Stimulated activated CD4-positive, alpha-beta T cell treated with anti-CD3 and anti-CD28 coated beads, TNF-alpha, amount 100 ng/mL, for 4 hours (primary cell): ENCODE measurements at places on chromosomes 3 and 15.

DNA sequence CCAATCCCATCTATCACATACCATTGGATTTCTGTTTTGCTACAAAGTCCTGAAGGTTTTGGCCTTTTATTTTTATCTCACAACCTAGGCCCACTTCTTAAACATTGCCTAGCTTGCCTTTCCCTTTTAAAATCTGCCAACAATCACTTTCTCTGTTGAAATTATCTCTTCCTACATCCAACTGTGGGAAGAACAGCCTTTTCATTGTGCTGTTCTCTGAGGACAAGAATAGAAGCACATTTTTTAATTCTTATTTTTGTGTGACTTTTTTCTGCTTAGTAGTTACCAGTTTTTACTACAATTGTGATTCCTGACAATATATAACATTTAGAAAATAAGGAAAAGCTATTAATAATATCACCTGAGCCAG lies 159.2 kb downstream of the CNTN6 start:
- no peak for DNase-seq

DNA sequence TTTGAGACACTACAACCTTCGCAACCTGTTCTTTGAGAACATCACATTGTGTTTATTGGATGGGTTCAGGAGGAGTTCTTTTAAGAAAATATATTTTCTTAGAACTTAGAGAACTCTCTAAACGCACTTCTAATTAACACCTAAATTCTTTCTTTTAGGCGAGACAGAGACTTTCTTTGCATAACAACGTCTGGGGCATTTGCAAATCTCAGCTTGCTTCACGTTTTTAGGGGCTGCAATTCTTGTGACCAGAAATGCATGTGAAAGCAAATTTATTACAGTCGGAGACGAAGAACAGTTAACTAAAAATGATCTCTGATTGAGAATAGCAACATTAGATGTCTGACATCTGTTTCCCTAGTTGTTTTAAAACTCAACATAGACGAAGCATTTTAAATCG lies 568.3 kb upstream of the ZNF717 start:
- DNase-seq = no peak

GRCh38 chr3:50202353-50203112 lies 2.5 kb upstream of the SLC38A3 start:
- DNase-seq = no peak

GRCh38 chr15:68729789-68730411 lies 90.8 kb downstream of the ANP32A start:
- DNase-seq = no peak

DNA sequence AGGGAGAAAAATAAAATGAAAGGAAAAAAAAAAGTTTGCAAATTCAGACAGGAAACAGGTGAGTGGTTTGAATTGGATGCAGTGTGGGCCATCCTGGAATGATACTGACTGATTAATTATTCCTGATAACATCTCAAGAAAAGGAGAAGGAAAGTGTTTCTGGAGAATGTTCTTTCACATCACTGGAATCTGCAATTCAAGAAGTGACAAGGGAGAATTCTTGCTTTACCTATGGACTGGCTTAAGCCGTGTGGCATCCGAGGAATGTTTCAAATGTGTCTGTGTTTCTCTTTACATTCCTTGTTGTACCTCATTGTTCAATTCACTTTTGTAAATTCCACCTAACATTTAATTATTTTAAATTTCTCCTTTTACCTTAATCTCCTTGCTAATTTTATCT lies 465.0 kb downstream of the EPHB1 start:
- no peak for DNase-seq

DNA sequence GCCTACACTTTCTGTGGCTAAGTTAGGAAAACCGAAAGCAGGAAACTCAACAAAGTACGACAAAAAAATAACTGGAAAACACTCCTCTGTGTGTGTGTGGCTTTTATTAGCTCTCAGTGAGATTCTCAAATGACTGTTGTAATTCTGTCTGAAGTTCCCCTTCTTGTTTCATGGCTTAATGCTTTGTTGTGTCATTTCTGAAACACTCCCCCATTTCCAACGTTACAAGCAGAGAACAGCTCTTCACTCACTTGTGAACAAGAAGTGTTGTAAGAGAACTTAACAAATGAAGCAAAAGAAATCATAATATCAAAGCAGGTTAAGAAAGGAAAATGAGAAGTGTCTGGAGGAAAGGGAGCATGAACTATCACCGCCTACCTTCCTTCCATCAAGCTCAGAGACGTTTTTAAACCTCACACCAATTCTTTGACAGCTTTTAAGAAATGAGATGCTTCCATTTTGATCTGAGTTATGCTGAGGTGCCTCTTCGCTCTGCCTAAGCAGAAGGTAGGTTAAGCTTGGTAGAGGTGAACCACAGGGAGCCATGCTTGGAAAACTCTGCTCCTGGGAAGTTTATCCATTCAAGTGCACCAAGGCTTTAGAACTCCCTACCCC lies 12.4 kb upstream of the SEC62 start:
- DNase-seq = no peak

GRCh38 chr3:173618703-173619102 lies 221.2 kb downstream of the NLGN1 start:
- no peak for DNase-seq

DNA sequence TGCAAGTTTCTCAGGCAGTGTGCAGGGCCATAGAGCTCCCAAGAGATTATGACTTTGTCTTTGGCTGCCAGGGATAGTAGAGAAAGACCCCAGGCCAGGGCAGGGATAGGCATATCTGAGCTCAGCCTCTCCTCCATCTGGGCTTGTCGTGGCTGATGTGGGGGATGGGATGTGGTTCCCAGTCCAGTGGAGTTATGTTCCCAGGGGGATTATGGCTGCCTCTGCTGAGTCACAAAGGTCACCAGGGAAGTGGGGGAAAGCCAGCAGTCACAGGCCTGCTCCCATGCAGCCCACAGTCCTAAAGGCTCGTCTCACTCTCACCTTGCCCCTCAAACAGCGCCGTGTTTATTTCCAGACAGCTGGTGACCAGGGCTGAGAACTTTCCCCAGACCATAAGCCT lies 354.9 kb downstream of the SI start:
- DNase-seq = no peak

DNA sequence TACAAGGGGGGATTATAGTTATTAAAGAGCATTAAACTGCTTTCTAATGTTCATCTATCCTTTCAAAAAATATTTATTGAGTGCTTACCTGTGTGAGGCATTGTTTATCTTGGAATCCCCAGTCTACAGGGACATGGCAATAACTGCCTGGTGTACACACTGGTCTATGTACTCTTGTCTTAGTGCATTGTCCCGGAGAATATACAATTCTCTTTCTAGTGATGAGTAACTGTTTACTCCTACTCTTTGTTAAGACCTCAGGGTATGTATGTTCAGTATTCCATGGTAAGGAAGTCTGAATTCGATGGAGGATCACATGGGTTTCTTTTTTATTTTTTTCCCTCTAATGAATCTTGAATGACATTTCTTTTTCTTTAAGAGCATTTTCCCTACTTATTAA lies 772.4 kb upstream of the NR2F2 start:
- DNase-seq = no peak

GRCh38 chr3:169390741-169391305 lies 272.7 kb downstream of the MECOM start:
- no peak for DNase-seq

DNA sequence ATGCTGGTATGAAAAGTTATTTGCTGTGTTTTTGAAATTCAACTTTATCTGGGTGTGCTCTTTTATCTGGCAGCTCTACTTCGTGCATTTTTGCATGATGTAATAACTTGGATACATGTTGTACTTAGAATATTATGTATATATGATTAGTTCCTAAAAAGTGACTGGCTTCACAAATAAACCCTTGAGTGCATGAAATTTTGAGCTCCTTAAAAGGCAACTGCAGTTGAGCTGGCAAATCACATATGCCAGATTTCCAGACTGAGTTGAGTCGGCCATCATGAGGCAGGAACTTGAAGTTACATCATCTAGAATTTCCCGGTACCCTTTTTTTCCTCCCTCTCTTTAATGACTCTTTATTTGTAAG lies 162.5 kb downstream of the FNDC3B start:
- DNase-seq = no peak

DNA sequence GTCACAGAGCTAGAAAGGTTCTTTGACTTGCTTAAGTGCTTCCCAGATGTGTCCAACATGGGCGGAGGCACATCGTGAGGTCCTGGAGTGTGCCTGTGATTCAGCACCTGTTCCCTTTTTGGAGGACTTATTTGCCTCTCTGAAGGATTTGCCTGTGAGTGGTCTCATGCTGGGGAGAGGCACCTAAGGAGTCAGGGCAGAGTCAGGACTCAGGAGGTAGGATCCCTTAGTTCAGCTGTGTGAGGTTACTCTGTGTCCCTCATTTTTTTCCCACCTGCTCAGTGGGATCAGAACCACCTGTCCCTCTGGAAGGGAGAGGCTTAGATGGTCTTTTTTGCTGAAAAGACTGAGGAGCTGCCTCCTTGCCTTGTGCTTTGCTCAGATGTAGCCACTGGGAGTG lies 3.0 kb downstream of the ZNF589 start:
- DNase-seq = no peak

DNA sequence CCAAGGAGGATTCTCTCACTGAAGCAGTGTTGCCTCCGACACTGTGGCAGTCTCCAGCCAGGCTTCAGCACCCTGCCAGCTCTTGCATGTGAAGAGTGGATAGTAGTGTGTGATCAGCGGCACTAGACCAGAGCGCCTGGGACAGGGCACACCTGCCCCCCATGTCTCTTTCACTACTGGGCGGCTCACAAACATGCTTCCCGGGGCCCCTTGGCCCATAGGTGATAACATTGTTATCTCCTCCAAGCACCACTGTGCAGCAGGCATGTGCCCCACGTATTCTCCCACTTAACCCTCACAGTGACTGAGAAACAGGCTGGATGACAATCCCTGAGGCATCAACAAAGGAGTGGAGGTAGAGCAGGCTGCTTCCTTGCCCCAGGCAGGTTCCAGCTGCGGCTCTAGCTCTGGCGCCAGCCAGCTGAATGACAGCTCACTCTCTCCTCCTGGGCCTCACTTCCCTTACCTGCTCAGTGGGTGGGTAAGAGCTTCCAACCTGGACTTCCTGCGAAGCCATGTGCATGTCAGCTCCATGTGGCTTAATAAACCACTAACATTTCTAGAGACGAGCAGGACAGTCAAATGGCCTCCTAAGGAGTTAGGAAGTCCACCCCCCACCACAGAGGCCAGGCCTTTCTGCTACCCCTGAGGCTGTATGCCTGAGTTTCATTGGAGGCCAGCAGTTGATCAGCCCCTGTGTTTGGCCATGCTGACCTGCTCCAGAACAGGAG lies 37.8 kb downstream of the KLF13 start:
- DNase-seq = no peak

DNA sequence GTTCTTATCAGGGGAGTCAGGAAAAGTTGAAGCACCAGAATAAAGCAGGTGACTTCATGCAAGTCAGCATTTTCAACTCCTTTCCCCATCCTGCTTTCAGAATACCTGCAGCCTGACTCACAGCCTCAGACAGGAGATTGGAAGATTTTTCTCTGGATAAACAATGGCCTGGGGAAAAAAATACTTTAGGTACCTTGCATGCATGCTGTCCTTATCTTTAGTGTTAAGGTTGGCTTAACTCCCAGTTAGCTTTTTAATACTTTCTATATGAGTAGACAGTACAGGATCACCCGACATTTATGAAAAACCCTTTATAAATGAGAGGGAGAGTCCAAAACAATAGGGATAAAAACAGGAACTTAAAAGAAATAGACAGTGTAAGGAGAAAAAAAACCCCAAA lies 53.6 kb downstream of the PAK2 start:
- no peak for DNase-seq

GRCh38 chr3:52067046-52067445 lies 10.7 kb upstream of the DUSP7 start:
- DNase-seq = no peak

GRCh38 chr3:115864911-115865310 lies 241.6 kb downstream of the GAP43 start:
- no peak for DNase-seq

- no peak for DNase-seq
These were observed 945.1 kb downstream of the IGSF11 start for GRCh38 chr3:118089563-118089962.

DNA sequence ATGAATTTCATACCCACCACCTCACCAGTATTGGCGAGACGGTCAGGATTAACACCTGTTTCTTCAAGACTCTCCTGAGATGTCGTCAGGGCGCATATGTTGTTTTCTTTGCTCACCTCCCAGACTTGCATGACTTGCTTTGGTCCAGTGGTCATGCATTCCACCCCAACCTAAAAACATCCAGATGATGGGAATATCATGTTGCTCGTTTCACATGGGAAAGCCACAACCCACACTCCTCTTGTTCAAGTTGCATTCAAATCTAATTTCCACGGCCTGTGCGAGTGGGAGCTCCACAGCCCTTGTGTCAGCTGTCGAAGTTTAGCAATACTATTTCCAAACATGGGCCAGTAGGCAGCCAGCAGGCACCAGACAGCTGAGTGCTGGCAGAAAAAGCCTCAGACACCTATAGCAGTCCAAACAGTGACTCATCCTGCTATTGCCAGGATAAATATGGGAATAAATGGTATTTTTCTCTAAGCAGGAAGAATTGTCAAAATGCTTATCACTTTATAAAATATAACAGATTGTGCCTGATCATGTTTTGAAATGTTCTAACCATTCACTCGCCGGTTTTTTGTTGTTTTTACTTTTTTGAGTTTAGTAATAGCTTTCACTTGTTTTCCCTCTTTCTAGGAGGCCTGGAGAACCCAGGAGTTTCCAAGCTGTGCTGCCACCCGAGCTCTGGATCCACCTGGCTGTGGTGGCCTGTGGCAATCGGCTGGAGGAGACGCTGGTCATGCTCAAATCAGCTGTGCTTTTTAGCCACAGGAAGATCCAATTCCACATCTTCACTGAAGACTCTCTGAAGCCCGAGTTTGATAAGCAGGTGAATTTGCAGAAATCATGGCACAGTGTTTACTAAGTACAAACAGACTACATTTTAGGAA lies 20.1 kb downstream of the GXYLT2 start:
- no peak for DNase-seq

GRCh38 chr15:35737441-35737840 lies 191.5 kb upstream of the DPH6 start:
- no peak for DNase-seq

DNA sequence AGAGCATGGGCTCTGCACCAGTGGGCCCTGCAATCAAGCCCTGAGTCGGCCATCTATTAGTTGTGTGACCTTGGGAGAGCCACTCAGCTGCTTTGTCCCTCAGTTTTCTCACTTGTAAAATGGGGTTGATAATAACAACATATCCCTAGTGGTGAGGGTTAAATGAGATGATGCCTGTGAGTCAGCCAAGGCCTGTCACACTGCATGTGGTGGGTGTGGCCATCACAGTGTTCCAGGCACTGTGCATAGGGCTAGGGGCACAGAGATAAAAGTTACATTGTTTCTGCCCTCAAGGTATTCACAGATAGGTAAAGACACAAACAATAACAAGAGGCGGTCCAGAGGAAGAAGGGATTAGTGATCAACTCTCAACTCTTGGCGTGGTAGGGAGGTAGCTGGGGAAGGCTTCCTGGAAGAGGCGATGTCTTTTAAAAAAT lies 19.5 kb downstream of the SMAD6 start:
- no peak for DNase-seq
